ENCODE measurements at places on chromosomes 13 and 19.

GRCh38 chr19:5655412-5655811 lies 24.9 kb downstream of the MICOS13 start:
- no peak for DNase-seq

GRCh38 chr13:26816881-26817280 lies 56.3 kb upstream of the GPR12 start:
- no peak for DNase-seq

- DNase-seq, result no peak
These were observed 90.6 kb downstream of the TNFSF13B start for GRCh38 chr13:108360139-108360538.

DNA sequence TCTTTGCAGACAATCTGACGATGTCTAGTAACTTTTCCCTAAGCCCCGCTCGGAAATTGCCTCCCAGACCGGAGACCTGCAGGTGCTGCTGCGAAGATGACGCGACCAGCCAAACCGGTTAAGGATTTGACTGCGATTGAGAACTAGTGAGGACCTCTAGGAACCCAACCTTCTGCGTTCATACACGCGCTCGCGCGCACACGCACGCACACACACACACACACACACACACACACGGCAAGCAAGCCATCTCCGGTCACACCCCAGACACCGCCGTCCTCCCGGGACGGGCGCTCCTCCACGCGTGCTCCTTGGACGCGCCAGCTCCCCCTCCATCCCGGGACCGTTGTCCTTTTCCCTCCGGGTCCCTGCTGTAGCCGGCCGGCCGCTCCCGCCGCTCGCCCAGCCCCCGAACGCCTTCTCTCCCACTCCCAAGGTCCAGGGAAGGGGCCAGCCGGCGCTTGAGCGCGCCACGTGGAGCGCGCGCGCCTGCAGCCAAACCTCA lies 1.2 kb downstream of the TBC1D4 start:
- no peak for DNase-seq

GRCh38 chr13:51330791-51331190 lies 8.7 kb upstream of the SERPINE3 start:
- no peak for DNase-seq

- DNase-seq, result no peak
These were observed 53.0 kb downstream of the PEPD start for GRCh38 chr19:33468361-33469170.

All from CD4-positive, alpha-beta T cell treated with Interleukin-6 at 100 ng/mL for 8 hours (primary cell).